ENCODE measurements at places on chromosomes 7 and 10.

- no peak for DNase-seq
Observed at GRCh38 chr7:45984386-45985295, 63.6 kb upstream of the IGFBP3 start.

GRCh38 chr10:57579926-57580325 is 687.8 kb downstream of the IPMK start:
- peak; percentile 38 for DNase-seq

GRCh38 chr10:124704428-124705380 is 39.5 kb downstream of the FAM53B start:
- DNase-seq, result no peak

- DNase-seq, result no peak
Observed at GRCh38 chr10:17122726-17123661, 6.6 kb downstream of the CUBN start.

- no peak for DNase-seq
Observed at GRCh38 chr7:30975256-30975899, 11.6 kb downstream of the GHRHR start.

DNA sequence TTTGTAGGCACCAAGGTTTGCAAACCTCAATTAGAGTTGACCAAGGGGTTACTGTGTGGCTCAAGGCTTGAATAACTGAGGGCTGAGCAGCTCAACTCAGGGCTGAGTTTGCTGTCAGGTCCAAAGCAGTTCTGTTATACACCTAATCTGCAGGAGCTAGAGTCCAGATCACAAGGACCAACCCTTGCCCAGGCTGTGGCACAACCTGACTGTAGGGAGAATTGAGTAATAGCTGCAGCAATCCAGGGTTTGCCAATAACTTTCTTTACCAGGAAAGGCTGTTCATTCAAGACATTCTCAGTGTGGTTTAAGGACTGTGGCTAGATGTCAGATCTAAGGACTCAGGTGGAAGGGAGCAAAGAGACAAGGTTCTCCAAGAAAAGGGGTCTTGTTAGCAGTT is 115.6 kb upstream of the IMMP2L start:
- DNase-seq, result no peak

DNA sequence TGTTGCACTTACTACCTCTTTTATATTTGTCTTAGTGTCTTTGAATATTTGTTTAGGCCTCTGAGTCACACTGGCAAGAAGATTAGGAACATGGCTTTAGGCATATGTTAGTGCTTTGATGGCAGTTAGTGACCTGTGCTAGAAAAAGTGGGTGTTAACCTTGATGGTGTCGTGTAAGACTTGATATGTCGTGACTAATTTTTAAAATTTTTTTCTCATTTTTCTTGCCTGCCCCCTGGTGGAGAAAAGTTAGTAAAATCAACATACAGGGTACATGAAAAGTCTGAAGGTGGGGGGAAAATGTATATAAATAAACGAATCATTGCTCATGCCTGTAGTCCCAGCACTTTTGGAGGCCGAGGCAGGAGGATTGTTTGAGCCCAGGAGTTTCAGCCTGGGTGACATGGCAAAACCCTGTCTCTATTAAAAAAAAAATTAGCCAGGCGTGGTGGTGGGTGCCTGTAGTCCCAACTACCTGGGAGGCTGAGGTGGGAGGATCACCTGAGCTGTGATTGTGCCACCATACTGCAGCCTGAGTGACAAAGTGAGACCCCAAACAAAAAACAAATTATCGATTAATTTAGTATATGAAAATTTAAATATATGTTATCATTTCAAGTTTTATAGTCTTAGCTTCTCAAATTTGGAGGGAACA is 44.6 kb downstream of the TAX1BP1 start:
- peak; percentile 85 for DNase-seq

GRCh38 chr7:127997226-127997922 is 33.9 kb downstream of the LRRC4 start:
- DNase-seq, result no peak

DNA sequence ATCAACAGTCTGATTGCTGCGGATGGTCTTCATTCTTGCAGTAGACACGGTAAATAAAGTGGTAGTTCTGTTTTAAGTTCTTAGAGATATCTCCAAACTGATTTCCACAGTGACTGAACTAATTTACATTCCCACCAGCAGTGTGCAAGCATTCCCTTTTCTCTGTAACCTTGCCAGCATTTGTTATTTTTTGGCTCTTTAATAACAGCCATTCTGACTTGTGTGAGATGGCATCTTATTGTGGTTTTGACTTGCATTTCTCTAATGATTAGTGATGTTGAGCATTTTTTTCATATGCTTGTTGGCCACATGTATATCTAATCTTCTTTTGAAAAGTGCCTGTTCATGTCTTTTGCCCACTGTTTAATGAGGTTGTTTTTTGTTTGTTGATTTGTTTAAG is 30.2 kb upstream of the CXCL12 start:
- DNase-seq, result no peak

DNA sequence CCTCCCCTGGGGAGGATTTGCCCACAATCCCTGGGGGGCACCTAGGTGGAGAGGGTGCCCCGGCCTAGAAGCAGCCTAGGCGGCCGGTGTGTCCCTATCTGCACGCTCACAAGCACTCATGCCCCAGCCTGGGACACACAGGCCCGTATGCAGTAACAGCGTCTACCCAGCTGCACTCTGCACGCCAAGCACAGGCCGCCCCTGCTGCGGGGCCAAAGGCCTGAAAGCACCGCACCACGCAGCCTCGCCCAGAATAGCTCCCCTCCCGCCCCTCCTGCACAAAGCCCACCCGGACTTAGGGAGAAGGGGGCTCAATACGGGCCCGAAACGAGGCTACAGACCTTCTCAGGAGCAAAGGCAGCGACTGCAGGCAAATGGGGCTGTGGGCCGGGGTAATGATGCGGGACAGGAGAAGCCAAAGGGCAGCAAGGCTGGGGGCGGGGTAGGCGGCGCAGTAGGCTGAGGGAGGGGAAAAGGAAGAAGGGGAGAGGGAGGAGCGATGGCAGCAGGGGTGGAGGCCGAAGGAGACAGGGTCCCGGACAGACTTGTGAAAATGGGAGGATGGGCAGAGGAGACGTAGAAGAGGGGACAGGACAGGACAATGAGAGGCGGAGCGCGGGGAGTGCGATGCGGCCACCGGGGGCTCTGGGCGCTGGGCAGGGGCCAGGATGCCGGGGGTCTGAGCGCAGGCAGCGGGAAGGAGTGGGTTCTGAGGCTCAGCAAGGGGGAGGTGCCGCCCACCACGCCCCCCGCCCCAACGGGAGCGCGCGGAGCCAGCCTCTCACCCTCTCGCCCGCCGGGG is 544 bp downstream of the GPRIN2 start:
- DNase-seq, result no peak

DNA sequence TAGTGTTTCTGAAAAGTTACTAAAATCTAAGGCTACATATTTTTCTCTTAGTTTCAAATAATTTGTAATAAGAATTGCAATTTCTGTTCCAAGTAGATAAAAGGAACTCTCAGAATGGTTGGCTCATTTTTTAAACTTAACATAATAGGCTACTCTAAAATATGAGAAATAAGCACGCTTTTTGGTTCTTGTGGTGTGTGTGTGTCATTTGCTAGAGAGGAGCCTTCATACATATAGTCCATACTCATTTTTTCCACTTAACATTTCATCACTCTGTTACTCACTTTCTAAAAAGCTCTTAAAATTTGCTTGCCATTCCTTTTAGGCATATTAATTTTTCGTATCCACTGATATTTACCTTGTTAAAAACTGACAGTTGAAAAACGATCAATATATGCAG is 74.0 kb upstream of the VWDE start:
- no peak for DNase-seq

DNA sequence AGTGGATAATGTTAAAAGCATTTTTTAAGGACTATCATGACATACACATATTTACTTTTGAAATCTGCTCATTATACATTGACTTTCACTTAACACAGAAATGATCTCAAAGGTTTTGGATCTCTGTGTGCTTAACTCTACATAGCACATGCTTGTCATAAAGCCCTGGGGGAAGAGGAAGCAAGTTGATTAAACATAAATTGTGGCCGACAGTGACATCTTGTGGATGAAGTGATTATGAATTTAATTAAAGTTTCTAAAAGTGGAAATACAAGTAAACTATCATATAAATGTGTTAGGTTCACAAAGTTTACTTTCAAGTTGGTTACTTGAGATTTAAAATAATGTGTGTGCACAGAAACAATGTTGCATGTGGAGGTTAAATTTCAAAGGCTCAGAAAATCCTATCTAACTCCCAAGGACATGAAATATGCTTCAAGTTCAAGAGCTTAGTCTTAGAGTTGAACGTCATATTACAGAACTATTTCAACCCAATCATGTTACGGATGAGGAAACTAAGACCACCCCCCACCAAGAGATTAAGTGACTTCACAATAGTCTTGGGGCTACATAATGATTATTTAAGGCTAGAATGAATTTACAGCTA is 1247.8 kb downstream of the GATA3 start:
- peak; percentile 28 for DNase-seq

DNA sequence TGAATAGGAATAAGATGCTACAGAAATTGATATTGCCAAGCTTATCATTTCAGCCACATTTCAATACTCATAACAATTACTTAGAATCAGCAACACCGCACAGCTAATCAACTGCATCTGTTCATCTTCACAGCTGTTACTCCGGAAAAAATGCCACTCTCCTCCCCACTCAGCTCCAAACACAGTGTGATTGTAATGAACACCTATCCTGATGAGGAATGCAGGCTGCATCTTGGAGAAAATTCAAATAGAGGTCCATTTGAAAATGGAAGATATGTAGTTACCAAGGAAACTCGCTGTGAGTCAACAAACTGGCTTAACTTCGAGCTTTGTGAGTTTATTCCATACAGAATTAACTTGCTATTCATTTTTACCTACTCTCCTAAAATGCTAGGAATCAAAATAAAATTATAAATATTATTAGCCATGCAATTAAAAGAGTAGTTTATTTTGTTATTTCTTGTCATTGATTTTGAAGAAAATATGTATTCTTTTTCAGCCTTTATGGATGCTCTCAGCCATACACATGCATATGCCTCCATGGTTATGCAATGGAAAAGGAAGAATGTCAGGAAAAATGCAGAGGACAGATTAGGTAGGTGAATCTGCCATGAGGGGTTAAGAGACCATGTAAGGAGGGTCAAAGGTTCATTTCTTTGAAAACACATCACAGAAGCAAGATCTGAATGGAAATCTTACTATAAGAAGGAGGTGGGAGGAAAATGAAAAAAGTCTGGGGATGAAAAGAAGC is 267.2 kb downstream of the POM121L12 start:
- peak; percentile 84 for DNase-seq

DNA sequence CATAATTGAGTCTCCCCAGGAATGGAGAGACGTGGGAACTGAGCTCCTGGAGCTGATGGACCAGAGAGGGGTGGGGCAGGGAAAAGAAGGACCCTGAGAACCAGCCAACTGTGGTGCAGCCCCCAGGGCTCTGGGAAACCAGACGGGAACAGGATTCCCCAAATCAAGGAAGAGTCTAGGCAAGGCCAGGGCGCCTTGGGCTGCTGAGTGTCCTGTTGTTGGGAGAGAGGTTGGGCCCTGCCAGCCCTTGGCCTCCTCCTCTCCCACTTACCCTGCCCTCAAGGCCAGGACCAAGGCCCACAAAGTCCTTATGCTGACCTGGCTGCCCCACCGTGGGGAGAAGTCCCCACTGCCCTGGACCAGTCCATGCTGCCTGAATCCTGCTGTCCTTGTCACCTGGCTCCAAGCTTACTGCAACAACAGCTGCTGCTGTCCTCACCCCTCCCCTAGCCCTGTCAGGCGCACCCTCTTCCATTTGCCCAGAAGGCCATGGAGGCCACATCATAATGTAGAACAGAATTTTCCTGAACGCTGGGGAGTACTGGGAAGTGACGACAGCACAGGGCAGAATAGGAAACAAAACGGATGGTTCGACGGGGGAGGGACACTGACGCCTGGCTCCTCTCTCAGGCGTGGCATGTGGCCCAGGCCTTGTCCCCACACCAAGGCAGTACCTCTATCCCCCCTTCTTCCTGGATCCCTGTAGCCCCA is 132.9 kb upstream of the ZMIZ1 start:
- no peak for DNase-seq

DNA sequence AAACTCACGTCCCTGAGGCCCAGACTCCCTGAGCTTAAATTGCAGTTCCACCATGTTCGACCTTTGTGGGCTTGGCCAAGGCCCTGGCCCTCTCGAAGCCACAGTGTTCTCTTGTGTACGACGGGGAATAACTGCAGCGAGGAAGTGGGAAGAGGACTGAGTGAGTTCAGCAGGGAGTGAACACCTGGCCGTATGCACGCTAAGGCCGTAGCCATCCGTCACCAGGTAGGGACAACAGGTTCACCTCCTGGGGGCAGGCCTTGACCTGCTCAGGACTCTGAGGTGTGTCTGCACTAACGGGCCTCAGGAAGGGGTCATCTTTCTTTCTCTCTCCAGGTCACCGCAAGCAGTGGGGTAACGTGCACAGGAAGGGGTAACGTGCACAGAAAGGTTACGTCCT is 67.2 kb upstream of the CTBP2 start:
- no peak for DNase-seq

DNA sequence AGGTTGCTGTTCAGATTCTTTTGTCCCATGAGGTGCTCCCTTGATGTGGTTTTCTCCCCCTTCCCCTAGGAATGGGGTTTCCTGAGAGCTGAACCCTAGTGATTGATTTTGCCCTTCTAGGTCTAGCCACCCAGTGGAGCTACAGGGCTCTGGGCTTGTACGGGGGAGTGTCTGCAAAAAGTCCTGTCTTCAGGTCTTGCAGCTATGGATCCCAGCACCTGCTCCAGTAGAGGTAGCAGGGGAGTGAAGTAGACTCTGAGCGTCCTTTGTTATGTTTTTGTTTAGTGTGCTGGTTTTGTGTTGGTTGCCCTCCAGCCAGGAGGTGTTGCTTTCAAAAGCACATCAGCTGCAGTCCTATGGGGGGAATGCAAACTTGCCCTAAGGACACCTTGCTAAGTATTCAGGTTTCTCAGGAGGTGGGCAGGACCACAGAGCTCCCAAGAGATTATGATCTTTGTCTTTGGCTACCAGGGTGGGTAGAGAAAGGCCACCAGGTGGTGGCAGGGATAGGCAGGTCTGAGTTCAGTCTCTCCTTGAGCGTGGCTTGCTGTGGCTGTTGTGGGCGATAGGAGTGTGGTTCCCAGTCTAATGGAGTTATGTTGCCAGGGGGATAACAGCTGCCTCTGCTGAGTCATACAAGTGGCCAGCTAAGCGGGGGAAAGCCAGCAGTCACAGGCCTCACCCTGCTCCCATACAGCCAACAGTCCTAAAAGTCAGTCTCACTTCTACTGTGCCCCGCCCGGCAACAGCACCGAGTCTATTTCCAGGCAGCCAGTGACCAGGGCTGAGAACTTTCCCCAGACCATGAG is 92.4 kb upstream of the JCAD start:
- DNase-seq, result peak; percentile 90

GRCh38 chr10:99467236-99467999 is 37.0 kb upstream of the GOT1 start:
- DNase-seq, result no peak

DNA sequence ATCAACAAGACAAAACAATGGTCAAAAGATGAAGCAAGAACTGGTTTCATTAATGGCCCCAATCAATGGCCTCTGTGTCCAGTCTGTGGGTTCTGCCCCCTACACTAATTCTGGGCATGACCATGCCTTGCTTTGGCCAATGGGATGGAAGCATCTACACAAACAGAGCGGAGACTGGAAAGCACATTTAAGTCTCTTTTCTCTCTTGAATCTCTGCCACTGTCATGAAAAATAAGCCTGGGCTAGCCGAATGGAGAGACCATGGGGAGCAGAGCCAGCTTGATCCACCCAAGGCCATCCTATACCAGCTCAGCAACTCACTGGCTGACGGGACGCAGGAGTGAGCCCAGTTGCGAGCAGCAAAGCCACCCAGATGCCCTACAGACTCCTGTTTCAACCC is 30.9 kb downstream of the ANKRD16 start:
- no peak for DNase-seq
